ENCODE measurements at places on chromosomes 13 and 19.

GRCh38 chr13:32951580-32951979 is 64.6 kb upstream of the KL start:
- no peak for DNase-seq

- DNase-seq: no peak
These were observed 16.6 kb downstream of the PRKCSH start for GRCh38 chr19:11451871-11452619.

GRCh38 chr13:99690426-99691174 is 189.3 kb downstream of the TM9SF2 start:
- no peak for DNase-seq

- no peak for DNase-seq
These were observed 645.4 kb upstream of the MIR17HG start for GRCh38 chr13:90702050-90702449.

GRCh38 chr19:7477758-7478157 is 11.1 kb downstream of the PEX11G start:
- no peak for DNase-seq

DNA sequence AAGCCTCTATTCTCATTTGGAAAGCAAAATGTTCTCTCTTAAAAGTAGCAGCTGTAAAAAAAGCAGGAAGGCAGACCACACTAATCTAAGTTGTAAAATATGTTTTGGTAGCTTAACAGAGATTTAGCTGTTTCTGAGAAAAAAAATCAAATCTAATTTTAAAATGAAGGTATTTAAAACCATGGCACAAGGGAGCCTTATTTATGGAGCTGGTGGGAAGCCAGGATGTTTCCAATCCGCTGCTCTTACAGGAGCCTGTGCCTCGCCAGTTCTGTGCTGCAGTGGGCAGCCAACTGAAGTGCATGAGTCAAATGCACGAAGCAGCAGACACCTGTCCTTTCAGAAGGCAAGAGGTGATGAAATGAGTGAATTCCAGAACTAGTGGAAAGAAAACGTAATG is 28.2 kb downstream of the GPC6 start:
- DNase-seq: no peak

DNA sequence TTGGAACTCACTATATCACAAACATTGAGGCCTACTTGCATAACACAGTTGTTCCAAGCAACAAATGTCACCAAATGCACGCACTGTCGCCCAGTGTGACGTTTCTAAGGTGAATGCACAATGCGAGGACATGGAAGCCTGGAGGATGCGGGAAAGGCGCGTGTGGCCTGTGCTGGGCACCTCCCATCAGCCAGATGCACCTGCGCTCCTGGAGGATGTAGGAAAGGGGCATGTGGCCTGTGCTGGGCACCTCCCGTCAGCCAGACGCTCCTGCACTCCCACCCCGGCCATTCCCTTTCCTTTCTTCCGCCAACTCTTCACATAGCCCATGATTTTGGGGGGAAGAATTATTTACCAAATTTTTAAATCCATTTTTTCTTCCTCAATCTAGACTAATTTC is 202.4 kb upstream of the SOX1 start:
- DNase-seq: no peak

DNA sequence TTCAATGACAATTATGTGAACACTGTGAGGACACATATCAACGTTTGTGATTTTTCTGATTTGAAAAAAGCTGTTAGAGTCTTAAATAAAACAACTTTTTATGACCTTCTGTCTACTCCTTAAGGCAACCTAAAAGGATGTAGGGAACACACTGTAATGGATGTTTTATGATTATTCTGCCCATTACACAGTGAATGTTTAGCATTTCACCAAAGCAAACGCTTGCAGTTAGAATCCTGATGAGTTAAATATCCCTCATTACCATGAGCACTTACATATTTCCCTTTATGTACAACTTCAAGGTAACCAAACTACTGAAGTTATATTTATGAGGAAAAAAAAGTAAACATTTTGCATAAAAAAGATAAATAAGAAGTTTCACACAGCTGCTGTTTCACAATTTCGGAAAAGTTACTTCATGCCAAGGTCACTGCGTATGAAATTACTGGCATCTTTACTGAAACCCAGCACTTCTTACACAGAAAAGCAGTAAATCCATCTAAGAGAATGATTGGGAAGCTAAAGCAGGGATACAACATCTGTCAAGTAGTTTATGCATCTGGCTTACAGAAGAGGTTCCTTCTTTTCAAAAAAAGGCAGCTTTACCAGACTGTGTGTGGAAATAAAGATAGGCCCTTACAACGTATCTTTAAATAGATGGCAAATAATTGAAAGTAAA is 733.7 kb upstream of the ATXN8OS start:
- no peak for DNase-seq

DNA sequence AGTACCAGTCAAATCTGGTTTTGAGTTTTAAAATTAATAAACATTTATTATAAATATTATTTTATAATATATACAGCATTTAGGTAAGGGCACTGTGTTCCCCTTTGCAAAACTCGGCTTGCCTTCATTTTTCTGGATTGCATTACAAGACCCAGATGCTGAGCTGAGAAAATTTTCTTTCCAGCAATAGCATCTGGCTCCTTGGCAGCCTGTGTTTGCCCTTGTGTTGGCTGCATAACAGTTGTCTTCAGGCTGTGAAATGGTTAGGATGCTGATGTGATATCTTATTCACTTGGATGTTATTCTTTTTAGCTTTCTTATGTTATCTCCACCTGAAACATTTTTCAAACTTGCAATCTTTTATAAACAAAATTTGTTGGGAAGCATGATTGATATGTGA is 784.4 kb downstream of the DACH1 start:
- DNase-seq: no peak

- DNase-seq: peak; percentile 91
These were observed 35.3 kb upstream of the NPAS1 start for GRCh38 chr19:46984077-46985010.

DNA sequence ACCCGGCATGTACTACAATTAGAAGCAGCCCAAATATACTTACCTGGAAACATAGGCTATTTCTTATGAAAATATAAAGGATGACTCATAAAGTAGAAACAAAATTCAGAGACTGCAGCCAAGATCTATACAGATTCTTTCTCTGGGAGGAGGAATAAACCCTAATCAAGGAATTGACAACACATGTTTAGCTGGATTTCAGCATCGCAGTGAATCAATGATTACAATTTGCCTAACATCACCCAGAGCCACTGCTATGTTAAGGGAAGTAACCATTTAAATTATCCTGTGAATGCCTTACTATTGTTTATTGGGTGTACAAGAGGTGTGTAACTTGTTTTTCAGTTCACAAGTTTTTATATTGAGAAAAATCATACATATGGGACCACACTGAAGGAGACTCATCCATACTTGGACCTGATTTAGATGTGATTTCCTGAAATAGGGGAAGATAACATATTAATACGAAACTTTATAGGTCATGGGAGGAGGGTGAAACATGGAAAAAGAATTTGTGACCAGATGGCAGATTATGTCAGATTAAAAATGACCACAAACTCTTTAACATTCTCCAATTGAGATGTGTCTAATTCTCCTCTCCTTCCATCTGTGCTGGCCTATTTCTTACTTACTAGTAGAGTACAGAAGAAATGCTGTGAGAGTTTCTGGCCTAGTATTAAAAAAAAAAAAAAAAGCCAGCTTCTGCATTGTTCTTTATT is 1168.4 kb downstream of the SLITRK1 start:
- DNase-seq: peak; percentile 64

DNA sequence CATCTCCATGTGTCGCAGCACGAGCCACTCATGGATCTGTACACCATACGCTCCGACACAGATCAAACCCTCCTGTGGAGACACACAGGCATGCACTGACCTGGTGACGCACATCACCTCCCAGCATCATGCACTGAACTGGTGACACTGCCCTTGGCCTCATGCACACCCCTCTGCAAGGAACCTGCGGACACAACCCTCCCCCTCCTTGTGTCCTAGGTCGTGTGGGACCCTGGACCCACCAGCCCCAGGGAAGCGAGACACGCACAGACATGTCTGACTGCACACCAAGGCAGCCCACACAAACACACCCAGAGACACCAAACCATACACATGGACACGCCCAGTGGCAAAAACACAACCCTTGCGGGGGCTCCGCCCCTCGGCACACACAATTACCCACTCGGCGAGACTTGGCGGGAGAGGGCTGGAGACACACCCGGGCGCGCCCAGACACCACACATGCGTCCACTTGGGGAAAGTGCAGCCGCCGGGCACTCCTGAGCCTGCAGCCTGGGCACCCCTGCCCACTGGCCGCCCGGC is 2.0 kb upstream of the KCNN4 start:
- DNase-seq: no peak

GRCh38 chr13:46552303-46552682 is 677 bp upstream of the LRCH1 start:
- no peak for DNase-seq

GRCh38 chr19:9323557-9323918 is 441 bp upstream of the ZNF559 start:
- DNase-seq: peak; percentile 85

GRCh38 chr13:40644838-40645604 is 21.4 kb downstream of the FOXO1 start:
- DNase-seq: peak; percentile 8

- DNase-seq: no peak
These were observed 486.3 kb downstream of the EFNB2 start for GRCh38 chr13:106049171-106049570.

DNA sequence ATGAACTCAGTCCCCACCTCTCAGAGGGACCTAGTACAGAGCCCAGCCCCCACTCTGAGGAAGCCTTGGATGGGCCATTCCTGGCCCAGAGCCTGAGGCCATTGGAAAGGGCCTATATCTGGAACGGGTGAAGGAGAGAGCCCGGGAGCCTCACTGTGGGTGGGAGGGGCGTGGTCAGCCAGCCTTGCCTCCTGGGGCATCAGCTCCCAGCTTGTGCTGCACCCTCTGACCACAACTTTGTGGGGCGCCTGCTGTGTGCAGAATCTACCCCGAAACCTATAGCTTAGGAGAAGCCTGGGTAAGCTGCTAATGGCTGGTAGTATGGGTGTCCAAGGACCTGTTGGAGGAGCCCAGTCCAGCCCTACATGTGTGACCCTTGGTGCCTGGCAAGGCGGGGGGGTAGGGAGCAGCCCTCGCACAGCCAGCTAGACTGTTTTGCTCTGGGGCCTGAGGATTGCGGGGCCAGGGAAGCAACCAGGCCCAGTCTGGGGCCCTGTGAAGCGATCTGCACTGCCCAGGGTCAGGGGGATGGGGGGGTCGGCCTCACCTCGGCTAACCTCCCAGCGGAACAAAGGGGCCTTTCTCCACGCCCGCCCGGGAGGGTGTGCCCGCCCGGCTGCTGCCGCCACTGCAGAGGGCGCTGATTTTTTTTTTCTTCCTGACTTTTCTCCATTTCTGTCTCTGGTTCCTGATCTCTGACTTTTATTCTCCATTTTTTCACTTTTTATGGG is 42.3 kb downstream of the LYL1 start:
- DNase-seq: no peak

DNA sequence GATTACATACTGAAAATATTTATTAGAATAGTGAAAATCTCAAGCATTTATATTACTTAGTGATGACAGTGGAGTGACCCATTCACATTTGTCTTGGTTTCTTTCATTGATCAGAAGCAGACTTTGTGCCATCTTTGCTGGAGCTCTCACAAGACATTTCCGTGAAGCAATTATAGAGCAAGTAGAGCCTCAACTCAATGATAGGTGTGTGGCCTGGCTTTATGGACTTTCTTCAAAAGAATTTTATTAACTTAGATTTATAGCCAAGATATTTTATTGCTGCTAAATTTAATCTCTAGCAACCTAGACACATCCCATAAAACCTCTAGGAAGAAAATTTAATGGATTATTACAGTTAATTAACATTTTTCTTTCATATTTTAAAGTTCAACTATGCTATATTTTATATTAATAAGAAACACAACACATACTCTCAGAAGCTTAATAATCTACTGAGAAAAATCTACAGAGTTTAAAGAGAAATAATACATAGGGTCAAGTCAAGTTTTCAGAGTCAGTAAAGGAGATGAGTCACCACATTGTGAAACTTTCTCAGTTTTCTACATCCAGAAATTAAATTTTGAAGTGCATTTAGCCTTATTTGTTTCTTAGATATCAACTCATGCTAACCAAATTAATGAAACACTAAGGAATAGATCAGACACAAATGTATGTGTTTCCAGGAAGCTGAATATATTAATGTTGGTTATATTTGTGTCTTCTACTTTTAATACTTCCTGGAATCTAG is 160.5 kb downstream of the LACC1 start:
- DNase-seq: no peak

- peak; percentile 34 for DNase-seq
These were observed 25.2 kb upstream of the ATP11A start for GRCh38 chr13:112664501-112665203.

DNA sequence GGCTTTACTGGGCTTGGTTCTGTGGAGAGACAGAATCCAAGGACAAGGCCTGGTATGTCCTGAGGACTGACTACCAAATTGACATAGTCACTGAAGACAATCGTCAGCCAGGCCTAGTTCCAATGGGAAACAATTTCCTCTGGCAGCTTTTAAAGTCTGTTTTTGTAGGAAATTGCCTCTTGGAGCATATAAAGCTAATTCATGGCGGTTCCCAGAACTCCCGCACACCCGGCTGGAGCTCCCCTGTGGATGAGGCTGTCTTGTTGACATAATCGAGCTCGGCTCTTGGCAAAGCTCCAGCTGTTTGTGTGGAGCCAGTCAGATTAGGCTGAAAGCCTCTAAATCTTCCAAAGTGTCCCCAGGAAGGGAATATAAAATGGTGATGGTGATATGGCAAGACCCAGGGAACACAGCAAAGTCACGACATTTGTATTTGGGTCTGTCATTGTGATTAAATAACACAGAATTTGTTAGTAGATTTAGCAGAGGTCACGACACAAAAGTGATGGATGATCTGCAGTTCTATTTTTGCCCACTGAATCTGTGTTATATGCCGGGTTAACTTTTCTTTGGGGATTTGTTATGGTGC is 395.0 kb downstream of the PCDH9 start:
- DNase-seq: no peak

- DNase-seq: peak; percentile 25
These were observed 257.8 kb downstream of the ENOX1 start for GRCh38 chr13:43528992-43529391.

DNA sequence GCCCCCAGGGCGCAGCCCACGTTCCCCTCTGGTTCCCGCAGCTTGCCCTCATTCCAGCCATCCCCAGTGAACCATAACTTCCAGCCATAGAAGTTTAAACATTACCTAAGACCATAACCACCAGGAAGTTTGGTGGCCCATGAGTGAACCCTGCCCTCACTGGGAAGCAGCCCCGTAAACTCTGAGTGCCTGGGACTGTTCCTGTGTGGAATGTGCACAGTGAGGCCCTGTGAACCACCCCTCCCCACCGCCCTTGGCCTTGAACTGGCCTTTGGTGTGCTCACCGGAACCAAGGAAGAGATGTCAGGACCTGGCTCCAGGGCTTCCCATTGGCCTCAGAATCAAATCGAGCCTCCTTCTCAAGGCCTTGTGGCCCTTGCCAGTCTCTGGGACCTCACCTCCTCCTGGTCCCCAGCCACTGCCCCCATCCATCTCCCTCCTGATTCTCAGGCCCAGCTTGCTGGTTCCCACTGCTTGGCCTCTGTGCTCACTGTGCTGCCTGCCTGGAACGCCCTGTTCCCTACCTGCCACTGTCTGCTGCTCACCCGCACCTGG is 46.5 kb downstream of the DNM2 start:
- DNase-seq: no peak

Data from AG10803 (cell line).